Fibroblast of pulmonary artery (primary cell): ENCODE measurements at places on chromosomes 6 and 20.
A peak's percentile ranks its signal among the peaks of the same experiment; 100 is the strongest.

GRCh38 chr6:42200035-42200434, 5.3 kb upstream of the GUCA1B start:
- peak; percentile 91 for DNase-seq

GRCh38 chr6:129041563-129041962, 158.6 kb downstream of the LAMA2 start:
- no peak for DNase-seq

- DNase-seq: no peak
Observed at GRCh38 chr20:51482836-51483473, 59.6 kb downstream of the NFATC2 start.

GRCh38 chr6:119147101-119148053, 68.9 kb upstream of the FAM184A start:
- peak; percentile 94 for DNase-seq

DNA sequence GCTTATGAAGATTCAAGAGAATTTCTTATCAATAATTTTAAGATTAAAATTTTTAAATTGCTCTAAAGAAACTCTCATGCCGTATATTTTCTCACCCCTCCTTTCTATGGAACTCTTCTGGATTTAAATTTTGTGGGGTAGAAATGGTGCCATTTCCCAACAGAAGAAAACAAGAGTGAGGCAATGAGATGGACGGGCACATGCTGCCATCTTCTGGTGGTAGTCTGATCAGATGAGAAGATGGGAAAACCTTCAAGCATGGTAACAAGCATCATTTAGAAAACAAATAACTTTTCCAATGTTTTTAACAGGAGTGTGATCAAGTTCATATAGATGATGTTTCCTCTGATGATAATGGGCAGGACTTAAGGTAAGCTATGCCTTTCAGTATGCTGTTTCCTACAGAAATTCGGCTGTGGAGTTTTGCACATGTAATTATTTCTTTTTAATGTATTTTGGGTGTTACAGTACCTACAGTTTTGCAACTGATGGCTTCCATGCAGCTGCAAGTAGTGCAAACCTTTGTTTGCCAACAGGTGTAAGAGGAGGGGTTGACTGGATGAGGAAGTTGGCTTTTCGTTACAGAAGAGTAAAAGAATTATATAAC, 271.4 kb downstream of the EYA4 start:
- DNase-seq: peak; percentile 76

GRCh38 chr6:28711788-28712341, 186.2 kb downstream of the GPX5 start:
- no peak for DNase-seq

DNA sequence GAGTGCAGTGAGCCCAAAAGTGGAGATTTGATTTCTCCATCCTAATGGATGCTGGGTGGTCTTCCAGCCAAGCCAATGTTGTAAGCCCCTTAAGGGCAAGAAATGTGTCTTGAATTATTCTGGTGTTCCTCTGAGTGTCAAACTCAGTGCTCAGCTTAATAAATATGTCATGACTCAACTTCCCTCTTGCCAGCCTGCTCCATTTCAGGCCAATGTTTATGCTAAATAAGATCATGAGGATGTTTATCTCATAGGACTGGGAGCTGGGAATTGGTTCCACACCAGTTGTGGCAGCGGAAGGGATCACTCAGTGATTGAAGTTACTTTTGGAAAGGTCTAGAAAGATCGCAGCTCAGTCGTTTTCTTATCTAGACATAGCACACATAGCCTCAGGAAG, 90.4 kb upstream of the ISM1 start:
- no peak for DNase-seq

DNA sequence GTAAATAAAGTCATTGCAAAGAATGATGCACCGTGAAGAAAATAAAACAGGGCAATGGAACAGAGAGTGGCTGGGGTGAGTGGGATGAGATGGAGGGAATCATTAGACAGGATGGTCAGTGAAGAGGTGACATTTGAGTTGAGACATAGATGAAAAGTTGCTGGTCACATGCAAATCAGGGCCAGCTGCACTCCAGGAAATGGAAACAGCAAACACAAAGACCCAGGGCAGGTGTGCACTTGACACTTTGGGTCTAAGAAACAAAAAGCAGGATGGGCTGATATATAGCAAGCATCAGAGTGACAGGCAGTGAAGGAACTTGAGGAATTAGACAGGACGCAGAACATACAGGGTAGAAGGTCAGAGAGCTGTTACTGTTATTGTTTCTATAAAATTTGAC, 171.5 kb upstream of the RIPOR2 start:
- no peak for DNase-seq

- no peak for DNase-seq
Observed at GRCh38 chr20:54622333-54623295, 147.2 kb downstream of the DOK5 start.

DNA sequence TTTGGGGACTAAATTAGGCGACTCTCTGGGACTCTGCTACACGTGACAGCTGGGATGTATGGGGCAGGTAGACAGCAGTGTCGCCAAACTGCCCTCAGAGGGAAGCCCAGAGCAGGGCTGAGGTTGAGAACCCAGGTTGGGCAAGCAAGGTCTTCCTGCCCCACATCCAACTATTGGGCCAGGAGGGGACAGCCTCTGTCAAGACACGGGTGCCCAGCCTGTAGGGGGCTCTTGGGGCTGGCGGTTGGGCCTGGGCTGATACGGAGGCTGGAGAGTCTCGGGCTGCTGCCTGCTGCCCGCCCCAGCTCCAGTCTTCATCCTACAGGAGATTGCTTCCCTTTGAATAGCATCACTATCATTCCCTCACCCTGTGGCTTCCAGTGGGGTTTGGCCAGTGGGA, 33.3 kb downstream of the CPNE5 start:
- no peak for DNase-seq

- DNase-seq: peak; percentile 49
Observed at GRCh38 chr6:113458368-113459010, 398.7 kb upstream of the MARCKS start.

DNA sequence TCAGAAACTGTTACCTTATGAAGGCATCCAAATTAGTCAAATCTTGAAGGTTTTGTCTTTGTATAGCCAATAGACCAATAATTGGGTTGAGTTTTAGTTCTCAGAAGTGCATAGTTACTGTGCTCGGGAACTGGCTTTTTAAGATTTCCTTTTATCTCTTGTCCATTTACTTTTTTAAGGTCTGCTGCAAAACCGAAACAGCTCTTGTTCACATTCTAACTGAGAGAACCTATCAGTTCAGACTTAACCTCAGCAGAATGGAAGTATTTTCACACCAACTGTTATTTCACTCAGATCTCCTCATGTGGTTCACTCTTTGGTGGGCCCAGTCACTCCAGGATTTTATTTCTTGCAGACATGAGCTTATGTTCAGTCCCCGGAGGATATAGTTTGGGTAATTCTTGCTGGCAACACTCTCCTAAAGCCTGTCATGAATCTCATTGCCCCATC, 55.5 kb downstream of the TPBG start:
- no peak for DNase-seq
